ENCODE measurements at places on chromosomes 5 and 9.

- no peak for DNase-seq
Measured at GRCh38 chr5:66945389-66946349, 250.9 kb downstream of the CD180 start.

- no peak for DNase-seq
Measured at GRCh38 chr9:129220771-129221170, 42.7 kb upstream of the IER5L start.

GRCh38 chr5:129172580-129172979 lies 78.0 kb downstream of the ISOC1 start:
- peak; percentile 0 for DNase-seq

GRCh38 chr9:23559522-23559921 lies 266.5 kb downstream of the ELAVL2 start:
- DNase-seq: no peak

DNA sequence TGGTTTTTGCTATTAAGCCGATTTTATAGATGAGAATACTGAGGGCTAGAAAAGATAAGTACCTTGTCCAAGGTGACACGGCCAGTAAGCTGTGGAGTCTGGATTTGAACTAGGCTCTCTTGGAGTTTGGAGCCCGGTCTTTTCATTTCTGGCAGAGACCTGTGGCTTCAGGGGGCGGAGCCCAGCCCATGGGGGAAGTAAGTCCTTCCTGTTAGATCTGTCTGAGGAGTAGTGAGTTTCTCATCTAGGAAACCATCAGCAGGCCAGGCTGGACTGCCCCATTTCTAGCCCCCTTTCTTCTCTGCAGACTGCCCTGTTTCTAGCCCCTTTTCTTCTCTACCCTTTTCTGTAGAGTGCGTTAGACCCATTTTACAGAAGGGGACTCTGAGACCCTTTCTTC lies 521 bp upstream of the PTGS1 start:
- DNase-seq: no peak

DNA sequence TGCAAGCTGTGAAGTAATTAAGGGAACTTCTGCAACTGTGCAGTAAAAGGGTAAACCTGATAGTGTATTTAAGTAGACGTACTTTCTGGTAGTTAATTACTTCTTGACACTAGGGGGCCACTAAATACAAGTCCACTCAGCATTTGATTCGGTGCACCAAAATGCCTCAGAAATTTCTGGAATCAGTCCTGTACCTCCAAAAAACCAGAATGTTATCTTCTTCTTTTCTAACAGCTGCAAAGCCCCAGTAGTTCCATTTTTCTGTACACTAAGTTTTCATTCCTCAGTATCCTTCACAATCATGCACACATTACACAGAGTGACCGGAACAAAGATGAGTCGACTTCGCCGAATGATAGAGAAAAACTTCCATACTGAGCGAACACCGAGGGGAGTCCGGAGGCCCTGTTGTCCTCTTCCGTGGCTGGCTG lies 484 bp downstream of the GFM2 start:
- DNase-seq: peak; percentile 50

GRCh38 chr9:17349831-17350230 lies 215.0 kb downstream of the CNTLN start:
- DNase-seq: peak; percentile 65

GRCh38 chr5:122705851-122706250 lies 69.0 kb upstream of the SNX2 start:
- DNase-seq: no peak

GRCh38 chr9:111661150-111661801 lies at the start of gene GNG10:
TSS of gene GNG10 (plus strand) at chr9:111661605. CDS start at chr9:111661635, 30 bp downstream.
- DNase-seq: peak; percentile 67

GRCh38 chr9:118640836-118641560 lies 728.2 kb downstream of the BRINP1 start:
- DNase-seq: no peak

DNA sequence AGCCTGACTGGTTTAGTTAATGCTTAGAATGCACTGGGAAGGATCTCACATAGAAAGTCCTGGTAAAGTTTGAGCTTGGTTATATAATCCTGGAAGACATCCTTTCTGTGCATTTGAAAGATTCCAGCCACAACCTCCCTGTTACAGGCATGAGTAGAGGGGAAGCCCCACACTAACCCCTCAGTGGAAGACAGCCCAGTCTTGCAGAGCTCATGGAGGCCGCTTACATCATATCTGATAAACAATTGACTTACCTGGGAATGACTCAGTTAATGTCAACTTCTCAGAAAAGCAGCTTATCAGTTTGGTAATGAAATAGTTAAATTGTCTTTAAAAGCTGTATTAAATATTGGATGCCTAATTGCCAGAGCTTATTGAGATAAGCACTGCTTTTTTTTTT lies 28.1 kb upstream of the PDE8B start:
- no peak for DNase-seq

DNA sequence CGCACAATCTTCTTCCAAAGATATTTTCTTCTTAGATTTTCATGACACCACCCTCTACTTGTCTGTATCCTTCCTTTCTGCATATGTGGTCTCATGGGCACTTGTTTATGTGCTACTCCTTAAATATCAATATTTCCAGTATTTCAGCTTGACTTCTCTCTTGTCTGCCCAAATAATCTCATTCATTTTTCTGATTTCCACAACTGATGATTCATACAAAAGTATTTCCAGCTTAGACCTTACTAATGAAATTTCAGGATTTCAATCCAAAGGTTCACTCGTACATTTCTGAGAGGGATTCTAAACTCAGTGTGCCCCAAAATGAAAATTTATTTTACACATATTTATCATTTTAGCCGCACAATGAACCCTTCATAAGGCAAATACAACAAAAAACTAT lies 928.9 kb upstream of the C9orf72 start:
- DNase-seq: no peak

GRCh38 chr5:179342577-179342976 lies 2.7 kb downstream of the ADAMTS2 start:
- peak; percentile 84 for DNase-seq

DNA sequence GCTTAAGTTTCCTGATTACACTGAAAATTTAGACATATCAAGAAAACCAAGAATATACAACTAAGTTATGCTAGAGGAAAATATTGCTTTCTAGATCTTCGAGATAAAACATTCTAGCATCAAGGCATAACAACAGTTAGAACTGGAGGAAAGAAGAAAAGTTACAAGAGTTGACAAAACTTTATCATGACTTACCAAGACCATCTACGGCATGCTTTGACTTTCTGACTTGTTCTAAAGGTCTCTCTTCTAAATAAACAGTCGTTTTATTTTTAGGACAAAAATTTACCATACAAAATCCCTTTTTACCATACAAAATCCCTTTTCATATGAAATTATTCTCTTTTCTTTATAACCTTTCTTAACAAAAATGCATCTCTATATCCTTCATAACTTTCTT lies 1110.1 kb upstream of the CDH10 start:
- DNase-seq: no peak

GRCh38 chr5:7869474-7870136 lies 657 bp downstream of the MTRR start:
- peak; percentile 33 for DNase-seq

DNA sequence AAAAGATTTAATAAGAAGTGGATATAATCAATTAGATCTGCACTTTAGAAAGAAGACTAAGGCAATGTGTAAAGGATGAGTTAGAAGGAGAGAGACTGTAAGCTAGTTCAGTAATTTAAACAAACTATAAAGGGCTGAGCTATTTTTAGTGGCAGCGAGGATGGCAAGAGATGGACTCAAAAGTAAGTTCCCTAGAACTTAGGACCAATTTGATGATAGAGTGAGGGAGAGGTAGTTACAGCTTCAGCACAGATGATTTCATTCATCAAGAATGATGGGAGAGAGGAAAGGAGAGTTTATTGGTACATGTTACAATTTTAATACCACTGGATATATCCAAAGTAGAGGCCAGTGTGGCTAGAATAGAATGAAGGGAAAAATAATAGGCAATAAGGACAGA lies 19.1 kb downstream of the NADK2 start:
- DNase-seq: peak; percentile 65

GRCh38 chr9:20271096-20271495 lies 351.2 kb downstream of the MLLT3 start:
- DNase-seq: peak; percentile 41

- peak; percentile 69 for DNase-seq
Measured at GRCh38 chr5:149415066-149415967, 36.2 kb upstream of the IL17B start.

DNA sequence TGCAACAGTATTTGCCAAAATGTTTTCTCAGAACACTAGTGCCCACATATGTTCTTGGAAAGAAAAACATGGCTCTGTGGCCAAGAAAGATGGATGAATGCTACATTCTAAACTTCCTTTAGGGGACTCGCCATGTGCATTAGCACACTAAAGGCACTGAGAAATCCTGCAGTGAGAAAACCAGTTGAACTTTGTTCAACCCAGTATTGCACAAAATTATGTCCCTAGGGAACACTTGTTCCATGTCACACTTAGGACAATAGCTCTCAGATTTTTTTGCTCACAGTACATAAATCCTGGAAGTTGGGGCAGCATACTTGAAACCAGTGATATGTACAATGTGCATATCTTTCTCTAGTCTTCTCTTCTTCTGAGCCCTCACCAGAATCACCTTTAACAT lies 96.6 kb downstream of the ADRB2 start:
- DNase-seq: no peak

DNA sequence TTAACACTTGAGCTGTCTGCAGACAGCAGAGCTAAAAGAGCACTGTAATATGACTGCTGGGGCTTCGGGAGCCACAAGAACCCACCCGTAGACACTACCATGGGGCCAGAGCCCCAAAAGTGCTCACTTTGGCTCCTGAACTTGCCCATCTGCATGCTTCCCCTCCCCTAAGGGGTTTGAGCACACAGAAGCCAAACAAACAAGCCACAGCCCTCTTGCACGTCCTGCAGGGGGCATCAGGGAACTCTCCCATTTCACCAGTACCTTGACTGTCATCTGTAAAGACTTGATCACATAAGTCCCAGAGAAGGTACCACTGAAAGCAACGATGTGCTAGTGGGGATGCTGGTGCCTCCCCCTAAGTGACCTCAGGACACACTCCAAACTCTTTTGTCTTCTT lies 681.8 kb downstream of the SEMA5A start:
- peak; percentile 62 for DNase-seq

DNA sequence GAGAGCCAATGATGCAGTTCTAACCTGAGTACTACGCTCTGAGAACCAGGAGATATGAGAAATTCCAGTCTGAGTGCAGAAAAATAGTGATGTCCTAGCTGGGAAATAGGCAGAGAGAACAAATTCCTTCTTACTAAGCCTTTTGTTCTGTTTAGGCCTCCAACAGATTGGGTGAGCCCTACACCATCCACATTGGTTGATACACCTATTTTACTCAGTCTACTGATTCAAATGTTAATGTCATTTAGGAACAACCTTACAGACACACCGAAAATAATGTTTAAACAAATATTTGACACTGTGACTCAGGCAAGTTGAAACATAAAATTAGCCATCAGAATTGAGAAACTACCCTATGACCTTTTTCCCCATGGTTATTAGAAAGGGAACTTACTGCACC lies 333.9 kb upstream of the IZUMO3 start:
- DNase-seq: no peak

DNA sequence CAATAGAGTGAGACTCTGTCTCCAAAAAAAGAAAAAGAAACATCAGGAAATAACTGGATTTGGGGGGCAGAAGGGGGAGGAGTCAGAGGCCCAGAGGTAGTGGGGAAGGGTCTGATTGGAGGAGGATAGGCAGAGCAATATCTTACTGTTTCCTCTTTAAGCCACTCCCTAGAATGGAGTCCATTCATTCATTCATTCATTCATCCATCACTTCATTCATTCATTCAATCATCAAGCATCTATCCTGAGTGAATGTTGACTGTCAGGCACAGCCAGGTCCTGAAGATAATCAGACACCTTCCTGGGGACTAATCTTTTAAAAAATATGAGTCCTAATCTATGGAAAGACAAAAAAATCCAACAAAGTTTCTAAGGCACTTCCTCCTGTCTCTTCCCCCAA lies 12.9 kb downstream of the IER5L start:
- DNase-seq: no peak

DNA sequence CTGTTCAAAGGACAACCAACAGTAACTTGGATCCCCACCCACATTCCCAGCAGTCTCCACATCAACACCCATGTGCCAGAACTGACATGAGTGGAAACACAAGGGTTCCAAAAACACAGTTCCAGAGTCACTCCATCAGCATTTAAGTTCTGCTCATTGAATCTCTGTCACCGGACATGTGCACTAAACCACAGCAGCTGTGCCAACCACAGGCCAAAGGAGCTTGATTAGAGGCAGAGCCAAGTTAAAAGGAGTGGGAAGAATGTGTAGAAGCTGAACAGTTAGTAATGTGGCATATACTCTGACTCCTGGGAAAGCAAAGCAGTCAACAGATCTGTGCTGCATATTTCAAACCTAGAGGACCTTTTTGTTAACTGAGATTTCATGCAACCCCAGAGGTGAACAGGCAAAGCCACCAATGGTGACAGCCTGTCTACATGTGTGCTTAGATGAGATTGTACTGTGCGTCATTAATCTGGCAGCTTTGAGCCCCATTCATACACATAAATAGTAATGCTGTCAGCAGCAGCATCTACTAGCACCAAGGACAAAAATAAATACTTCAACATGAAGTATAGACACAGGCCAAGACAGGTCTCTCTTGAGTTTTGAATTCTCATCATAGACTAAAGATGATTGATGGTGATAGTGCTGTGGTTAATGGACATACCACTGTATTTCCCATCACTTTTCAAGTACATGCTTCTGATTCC lies 16.4 kb upstream of the FST start:
- DNase-seq: peak; percentile 18

DNA sequence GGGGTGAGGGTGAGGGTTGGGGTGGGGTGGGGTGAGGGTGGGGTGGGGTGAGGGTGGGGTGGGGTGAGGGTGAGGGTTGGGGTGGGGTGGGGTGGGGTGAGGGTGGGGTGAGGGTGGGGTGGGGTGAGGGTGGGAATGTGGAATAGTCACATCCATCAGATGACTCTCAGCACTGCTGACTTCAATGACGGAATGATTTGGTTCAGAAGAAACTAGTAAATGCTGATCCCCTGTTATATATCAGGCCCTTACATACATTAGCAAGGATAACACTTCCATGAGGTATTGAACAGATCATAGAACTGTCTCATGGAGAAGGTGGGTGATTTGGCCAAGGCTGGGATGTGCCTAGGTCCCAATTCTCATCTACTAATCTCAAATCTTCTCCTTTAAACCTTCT lies 24.5 kb upstream of the C5orf47 start:
- no peak for DNase-seq

DNA sequence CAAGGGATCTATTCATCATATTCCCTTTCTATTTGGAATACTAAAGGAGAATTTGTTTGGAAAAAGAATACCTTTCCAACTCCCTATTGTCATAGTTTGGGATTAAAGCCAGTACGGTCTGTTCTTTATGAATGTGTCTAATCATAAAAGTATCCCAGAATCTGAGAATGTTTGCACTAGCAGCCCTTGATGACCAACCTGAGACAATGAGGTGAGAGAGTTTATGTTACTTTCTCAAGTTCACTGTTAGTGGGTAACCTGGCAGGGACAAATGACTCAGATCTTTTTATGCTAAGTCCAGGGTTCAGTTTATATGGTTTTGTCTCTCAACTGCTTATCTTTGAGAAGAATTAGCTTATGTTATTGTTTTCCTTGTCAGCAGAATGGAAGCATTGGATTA lies 25.3 kb upstream of the TLR4 start:
- peak; percentile 25 for DNase-seq

GRCh38 chr5:143653256-143653655 lies 158.7 kb upstream of the HMHB1 start:
- DNase-seq: no peak

Measured in EH (cell line).